ENCODE measurements at places on chromosomes 6 and 20.

DNA sequence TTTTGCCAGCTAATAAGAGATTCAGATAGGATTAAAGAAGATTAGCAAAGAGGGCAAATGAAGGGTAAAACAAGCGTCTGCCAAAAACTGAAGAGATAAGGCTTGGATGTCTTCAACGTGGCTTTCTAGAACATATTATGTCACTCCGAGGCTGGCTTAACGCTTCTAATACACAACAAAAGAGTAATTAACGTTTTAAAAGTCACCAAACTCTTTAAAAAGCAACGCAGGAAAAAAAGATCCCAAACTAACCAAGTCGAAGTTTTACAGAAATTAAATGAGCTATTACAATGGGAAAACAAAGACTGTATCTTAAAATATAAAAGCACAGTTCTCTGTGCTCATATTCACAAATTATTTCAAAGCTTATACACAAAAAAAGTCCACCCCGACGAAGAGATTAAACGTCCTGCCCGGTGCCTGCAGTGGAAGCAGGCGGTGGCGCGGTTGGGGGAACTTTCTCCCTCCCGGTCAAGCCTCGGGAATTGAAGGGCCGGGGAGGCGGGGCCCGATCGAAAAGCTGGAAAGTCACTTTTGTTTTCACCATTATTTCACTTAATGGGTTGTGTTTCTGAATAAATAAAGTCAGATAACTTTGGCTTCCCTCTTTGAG, 1.2 kb downstream of the MAK start:
- DNase-seq, result no peak

DNA sequence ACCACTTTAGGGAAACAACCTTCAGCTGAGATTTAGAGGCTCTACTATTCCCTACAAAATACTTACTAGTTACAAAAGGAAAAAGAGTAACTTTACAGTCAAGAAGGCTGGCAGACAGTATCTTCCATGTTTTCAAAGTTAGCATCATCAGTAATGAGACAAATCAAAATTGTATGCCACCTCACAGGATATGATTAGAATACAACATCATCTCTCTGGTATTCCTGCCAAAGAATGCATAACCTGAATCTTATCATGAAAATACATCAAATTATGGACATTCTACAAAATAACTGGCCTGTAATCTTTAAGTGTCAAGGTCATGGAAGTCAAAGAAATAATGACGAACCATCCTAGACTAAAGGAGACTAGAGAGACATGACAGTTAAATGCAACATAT, 38.4 kb downstream of the CDK5RAP1 start:
- no peak for DNase-seq

DNA sequence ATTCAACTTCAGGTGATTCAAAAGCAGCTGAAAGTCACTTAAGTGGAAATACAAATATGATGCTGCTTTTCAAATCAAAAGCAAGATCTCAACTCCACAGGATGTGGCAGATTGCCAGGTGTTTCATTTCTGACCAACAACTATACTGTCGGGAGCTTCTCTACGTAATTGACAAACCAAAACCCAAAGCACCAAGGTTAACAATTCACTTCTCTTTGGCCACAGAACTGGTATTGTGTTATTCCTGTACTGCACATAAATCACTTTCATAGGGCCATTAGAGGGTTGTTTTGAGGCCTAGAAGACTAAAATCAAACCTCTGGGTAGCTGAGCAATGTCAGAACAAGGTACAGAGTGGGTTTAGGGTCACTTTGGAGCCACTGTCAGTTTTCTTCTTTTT, 169.7 kb downstream of the HAO1 start:
- no peak for DNase-seq

- no peak for DNase-seq
Observed at GRCh38 chr6:151263035-151263434, 23.3 kb downstream of the AKAP12 start.

DNA sequence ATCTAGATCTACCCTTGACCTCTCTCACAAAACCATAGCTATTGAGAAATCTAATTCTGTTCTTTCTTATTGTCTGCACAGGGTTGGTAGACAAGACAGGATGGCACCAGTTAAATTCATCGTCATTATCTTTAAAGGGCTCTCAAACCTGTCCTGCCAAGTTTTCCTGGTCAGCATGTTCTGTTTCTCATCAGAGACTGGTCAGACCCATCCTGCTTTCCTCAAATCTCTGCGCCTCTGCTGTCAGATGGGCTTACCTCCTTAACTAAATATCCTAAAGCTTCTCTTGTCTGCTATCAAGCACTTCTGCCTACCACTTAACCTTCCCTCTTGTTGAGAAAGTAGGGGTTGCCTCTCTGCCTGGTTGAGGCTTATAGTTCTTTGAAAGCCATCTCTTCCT, 125.2 kb downstream of the MYO6 start:
- no peak for DNase-seq

DNA sequence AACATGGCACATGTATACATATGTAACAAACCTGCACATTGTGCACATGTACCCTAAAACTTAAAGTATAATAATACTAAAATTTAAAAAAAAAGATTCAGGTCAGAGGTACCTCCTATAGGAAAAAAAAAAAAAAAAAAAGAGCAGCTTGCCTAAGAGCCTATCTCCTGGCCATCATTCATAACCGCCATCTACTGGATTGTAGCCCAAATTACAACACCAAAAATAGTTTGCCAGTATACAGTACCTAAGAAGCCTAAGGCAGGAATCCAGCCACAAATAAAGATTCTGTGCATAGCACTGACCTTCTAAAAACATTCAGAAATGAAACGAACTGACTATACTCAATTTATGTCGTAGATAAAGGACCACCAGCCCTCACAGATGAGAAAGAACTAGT, 438.4 kb upstream of the ADGRB3 start:
- DNase-seq, result no peak

GRCh38 chr6:118280210-118280609, 267.9 kb upstream of the PLN start:
- no peak for DNase-seq

- no peak for DNase-seq
Observed at GRCh38 chr20:25195962-25196785, 662 bp downstream of the ENTPD6 start.

GRCh38 chr6:16761471-16762267, 409 bp upstream of the ATXN1 start:
- DNase-seq, result peak; percentile 79

DNA sequence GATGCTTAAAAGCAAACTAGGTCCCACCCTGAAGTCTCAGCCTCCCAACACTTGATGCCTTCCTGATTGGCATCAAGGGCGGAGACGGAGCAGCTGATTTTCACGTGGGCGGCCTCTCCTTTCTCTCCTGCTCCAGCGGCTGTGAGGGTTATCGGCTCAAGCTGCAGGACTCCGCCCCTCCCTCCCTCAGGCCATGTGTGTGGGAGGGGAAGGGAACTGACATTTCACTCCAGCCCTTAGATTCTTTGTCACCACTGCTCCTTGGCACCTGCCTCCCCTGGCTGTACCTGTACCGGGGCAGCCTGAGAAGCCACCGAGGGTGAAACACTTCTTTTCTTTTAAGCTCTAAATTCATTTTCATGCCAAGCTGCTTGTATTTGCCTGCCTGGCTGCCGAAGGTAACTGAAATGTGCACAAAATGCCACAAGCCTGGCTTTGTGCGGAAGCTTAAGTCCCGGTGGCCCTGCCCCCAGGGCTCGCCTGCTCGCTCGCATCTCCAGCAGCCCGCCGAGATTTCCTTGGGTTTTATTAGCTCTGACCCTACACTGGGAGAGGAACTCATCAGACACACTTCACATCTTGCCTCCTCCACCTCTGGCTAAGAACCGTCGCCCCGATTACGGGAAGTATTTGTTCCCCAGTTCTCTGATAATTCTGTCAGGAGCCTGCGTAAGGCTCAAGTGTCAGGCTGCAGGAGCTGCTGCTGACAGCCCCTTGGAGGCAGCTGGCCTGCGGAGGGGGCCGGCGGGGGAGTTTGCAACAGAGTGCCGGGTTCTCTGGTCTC, 9.6 kb upstream of the CPNE5 start:
- no peak for DNase-seq

DNA sequence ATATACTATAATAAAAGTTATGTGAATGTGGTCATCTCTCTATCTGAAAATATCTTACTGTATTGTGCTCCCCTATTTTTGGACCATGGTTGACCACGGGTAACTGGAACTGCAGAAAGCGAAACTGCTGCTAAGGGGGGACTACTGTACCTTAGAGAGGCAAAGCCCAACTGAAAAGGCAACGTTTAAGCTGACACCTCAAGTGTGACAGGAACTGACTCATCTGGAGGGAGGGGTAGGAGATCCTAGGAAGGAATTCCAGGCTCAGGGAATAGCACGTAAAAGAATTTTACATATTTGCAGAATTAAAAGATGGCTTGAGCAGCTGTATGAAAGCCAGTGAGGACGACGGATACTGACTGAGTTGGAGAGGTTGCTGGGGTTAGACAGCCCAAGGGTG, 34.8 kb downstream of the ELOVL2 start:
- no peak for DNase-seq

DNA sequence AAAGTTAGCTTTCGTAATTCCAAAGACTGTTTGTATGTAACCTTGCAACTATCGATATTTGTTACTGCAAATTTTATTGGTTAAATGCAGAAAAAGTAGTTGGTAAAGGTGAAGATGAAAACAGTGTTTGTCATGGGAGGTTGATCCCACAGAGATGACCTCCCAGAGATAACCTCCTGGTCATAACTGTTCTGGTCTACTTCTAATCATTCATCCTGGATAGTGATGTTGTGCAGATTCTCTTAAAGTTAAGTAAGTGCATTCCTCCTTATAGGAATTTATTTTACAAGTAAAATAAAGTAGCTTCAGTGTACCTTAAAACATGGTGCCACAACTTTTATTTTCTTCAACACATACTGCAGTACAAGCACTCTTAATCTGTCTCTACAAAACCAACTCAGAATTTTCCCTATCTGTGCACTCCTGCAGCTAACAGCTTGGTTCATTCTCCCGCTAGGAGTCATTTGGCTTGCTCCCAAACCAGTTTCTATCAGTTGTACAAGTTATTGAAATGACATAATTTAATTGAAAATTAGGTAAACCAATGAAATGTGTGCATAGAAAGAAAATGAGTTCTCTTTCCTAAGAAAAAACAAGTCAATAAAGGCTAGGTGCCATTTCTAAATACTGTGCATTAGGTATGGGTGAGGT, 19.2 kb downstream of the METTL24 start:
- DNase-seq, result no peak

DNA sequence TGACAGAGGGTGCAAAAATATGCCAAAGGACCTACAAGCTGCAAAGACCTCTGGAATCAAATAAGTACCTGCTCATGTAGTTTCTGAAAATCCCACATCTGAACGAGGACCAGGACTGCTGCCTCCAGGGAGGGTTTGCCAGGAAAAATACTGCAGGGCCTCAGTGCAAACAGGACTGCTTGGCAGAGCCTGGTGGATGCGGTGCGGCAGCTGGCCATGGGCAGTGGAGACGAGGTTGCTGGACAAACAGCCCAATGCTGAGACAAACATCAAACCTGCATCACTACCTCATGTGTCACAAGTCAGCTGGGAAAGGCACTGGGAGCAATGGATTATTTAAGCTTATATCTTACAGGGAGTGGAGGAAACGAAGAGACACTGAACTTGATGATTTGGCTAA, 238.8 kb downstream of the PAX1 start:
- no peak for DNase-seq

GRCh38 chr6:160116411-160116810, 5.2 kb upstream of the SLC22A1 start:
- no peak for DNase-seq

- no peak for DNase-seq
Observed at GRCh38 chr6:114543696-114544095, 200.9 kb upstream of the HS3ST5 start.

DNA sequence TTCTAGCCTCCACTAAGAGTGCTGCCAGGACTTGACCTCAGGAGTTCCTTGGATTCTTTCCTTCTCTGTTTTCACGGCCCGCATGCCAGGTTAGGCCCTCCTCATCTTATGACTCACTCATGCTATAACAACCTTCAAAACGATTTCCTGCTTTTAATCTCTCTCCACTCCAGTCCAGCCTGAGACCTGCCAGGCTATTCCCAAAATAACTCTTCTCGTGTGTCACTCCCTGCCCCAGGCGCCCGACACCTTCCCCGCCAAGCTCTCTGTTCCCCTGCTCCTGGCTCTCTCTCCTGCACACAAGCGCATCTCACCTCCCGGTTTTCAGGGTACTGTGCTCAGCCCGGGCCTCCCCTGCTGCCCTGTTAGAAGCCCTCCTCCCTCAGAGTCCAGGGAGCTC, 64.1 kb upstream of the RPS6KA2 start:
- no peak for DNase-seq

- no peak for DNase-seq
Observed at GRCh38 chr6:152462716-152463115, 174.4 kb downstream of the SYNE1 start.

DNA sequence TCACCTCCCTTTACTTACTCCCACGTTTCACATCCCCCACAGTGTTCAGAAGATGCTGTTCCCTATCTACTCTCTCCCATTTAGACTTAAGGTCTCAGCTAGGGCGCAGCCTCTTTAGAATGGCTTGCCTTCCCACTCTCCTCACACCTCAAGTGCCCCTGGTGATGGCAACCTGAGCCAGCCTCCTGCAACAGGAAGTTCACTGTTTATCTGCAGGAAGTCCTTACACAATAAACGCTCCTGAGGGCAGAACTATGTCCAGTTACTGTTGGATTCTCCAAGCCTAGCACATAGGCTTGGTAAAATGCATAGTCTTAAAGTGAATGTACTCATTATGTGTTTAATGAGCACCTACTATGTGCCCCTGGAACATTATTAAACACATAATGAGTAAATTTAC, 21.9 kb upstream of the RAB22A start:
- DNase-seq, result no peak

DNA sequence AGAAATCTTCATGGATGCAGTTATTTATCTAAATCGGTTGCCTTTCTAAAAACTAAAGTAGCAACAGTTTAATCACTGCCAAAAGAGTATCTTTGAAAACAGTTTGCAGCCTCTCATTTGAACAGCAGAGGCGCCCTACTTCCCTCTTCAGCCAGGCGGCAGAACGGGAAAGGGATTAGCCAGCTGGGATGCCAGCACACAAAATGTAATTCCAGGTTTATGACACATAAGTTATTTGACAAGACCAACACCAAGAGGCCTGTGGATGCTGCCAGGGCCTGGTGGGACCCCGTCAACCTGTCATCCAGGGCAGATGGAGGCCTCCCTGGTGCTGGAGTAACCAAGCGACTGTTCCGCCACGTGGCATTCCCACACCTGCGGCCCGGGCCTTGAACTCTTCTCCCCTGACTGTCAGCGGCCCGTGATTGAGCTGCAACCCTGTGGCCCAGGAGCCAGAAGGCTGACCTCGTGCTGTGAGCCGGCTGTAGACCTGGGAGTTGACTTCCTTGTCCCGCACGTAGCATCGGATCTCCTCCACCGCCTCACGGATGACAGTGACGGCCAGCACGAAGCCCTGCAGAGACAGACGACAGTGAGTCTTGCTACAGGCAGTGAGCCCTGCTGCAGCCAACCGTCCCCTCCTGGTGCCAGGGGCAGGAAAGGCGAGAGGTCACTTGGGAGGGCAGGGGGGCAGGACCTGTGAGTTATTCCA, 55.5 kb downstream of the ATP9A start:
- DNase-seq, result no peak

All from NCI-H446 (cell line).